Stromal cell of bone marrow (primary cell): ENCODE measurements at places on chromosomes 2 and 18.

DNA sequence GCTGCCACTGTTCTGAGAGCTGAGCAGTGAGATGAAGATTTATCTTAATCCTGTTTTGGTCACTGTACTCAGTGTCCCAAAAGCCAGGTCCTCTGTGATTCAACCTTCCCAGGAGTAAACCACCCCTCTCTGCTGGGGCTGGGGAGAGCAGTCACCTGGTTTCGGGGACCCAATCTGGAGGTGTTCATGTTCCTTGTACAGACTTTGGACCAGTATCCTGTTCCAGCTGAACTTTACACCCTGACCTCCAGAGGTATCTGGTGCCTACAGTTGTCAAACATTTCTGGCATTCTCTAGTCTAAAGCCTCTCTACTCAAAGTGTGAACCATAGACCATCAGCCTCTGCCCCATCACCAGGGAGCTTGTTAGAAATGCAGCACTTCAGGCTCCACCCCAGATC lies 22.1 kb downstream of the CERS6 start:
- no peak for DNase-seq

DNA sequence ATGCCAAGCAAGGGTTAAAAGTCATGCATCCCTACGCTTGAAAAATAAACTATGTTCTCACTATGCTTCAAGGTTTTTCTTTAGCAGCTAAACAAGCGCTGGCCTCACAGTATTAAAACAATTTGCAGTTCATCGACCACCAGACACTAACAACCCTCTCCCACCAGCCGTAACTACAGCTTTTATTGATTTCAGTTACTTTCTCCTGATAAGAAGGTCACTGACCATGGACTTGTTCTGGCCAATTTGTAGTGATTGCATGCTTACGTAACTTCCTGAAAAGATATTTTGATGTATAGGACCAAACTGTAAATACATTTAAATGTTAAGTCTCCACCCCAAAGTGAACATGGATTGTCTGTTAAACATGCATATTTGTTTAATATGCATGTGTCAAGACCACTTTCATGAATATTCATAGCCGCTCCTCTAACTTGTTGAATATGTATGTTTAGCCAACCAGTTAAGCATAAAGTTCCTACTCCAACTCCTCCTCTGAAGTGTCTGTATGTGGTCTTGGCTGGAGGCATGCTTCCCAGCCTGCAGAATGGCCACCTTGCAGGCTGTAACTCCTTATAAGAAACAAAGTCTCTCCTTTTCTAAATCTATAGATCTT lies 1.7 kb upstream of the THOC1 start:
- DNase-seq: no peak

DNA sequence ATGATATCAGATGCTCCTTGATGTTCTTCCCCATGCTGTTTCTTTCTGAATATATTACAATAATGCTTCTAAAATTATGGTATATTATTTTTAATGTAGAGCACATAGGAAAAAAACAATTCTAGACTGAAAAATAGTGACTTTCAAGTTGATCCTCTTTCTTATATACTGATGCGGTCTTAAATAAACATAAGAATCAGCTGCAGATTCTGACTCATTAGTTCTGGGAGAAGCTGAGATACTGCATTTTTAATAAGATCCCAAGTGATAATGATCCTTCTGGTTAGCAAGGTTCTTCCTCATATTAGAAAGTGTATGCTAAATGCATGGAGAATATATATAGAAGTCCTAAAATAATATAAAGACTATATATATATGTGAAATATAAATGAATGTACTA lies 124.9 kb downstream of the XIRP2 start:
- DNase-seq: no peak

GRCh38 chr2:2834105-2834504 lies 503.0 kb upstream of the MYT1L start:
- no peak for DNase-seq

- DNase-seq: no peak
These were observed 5.8 kb upstream of the MARCHF7 start for GRCh38 chr2:159706385-159706980.

- peak; percentile 67 for DNase-seq
These were observed 709 bp downstream of the UGP2 start for GRCh38 chr2:63842149-63843061.

DNA sequence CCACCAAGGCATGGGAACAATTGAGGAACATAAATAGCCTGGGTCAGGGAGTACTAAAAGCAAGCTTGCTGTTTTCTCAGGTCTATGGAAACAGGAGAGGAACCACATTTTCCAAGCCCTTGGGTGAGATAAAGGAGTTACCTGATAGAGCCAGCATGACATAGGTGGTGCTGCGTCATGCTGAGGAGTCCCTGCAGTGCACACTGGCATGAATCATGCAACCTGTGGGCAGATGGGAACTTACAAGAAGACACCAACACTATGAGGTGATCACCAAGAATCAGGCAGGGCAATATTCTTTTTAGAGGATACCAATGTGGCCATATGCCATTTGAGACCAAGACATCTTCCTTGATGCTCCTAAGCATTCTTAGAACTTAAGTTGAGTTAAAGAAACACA lies 531.8 kb downstream of the ZEB2 start:
- no peak for DNase-seq

DNA sequence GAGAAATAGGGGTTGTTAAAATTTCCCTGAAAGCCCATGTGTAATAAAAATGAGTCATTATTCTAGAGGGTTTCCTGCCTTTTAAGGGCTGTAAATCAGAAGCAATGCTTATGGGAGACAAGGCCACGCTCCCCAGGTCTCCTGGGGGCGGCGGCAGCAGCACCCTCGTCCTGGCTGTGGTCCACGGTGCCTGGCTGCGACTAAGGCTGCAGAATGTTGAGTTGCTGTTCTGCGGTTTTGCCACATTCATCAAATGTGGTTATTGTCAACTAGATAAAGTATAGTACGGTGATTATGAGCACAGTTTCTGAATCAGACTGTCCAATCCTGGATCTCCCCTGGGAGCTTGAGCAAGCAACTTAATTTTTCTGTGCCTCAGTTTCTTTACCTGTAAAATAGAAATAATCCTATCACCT lies 11.9 kb upstream of the AGFG1 start:
- no peak for DNase-seq

GRCh38 chr2:205771666-205772065 lies 89.4 kb downstream of the NRP2 start:
- DNase-seq: no peak

DNA sequence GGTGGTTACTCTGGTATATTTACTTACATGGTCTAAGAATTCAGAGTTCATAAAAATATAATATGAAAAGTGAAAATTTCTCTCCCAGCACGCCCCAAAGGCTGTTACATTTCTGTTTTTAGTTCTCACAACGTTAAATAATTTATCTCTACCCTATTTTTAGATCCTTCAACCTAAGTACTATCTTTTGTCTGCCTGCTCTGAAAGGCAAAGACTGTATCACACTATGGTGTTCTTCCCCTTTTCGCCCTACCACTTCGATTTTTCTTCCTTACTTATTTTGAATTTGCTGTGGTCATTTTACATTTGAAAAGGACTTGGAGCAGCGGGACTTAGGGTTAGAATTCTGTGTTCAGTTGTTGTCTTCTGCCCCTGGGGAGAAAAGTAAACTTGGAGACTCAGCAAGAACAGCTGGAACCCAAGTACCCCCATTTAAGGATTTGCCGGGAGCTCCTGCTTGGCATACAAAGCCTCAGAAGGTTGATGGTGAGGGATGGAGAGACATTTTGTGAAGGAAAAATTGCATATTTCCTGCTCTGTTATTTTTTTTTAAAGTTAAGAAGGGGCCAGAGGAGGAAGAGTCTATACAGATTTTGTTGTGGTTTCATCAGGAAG lies 19.0 kb downstream of the ADAM23 start:
- DNase-seq: no peak

GRCh38 chr2:5686068-5686467 lies 6.1 kb upstream of the SOX11 start:
- DNase-seq: no peak

DNA sequence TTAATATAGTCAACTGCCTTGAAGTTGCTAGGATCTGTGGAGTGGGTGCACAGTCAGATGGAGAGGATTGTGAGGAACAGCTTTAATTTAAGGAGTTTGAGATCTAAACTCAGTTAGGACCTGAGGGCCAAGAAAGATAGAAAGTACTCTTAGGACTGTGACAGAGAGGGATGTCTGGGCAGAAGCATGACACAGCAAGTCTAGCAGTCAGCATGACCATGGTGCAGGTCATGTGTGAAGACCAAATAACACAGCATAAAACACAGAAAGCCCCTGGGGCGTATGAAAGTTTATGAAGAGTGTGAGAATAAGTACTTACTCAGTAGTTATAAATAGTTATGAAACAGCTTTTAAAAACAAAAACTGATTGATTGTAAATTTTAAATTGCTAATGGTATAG lies 107.2 kb downstream of the GALNT1 start:
- DNase-seq: no peak

GRCh38 chr2:71824436-71824835 lies 323.2 kb downstream of the CYP26B1 start:
- DNase-seq: no peak

GRCh38 chr2:43407935-43408334 lies 181.5 kb upstream of the ZFP36L2 start:
- DNase-seq: no peak

- peak; percentile 88 for DNase-seq
These were observed 6.8 kb downstream of the WDPCP start for GRCh38 chr2:63581298-63581961.

DNA sequence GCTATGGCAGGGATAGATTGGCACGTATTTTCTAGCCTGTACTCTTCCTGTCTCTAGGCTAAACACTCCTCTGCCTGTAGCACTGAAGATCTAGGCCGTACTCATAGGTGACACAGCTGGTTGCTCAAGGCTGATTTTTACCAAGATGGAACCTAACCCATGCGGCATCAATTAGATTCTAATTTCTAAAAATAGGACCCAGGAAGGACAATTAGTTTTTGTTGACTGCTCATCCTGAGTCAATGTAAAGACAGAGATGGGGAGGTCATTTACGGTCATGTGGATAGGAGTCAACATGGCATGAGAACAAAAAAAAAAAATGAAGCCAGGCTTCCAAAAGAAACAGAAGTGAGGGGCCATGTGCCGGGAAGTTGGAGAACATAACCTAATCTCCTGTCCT lies 360.7 kb upstream of the ETAA1 start:
- no peak for DNase-seq

DNA sequence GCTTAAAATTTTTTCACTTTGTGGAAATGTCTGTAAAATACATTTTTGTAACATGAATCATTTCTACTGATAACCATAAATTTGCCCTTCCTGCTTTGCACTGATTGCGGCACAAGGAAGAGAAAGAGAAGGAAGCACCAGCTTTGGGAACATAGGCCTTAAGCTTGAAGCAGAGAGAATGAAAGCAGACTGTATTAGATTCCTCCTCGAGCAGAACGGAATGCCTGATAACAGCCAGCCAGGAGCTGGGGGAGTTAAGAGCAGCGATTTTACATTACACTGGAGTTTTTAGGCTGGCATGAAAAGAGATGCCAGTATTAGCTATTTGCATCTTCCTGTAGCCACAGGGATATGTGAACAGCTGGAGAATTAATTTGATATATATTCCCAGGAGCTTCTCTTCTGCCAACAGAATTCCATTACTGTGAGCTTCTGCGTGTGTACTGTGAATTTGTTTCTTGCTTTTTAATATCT lies 33.5 kb downstream of the CRIM1 start:
- DNase-seq: no peak

- no peak for DNase-seq
These were observed 2.5 kb downstream of the ARMC9 start for GRCh38 chr2:231200805-231201474.

- no peak for DNase-seq
These were observed 135.4 kb upstream of the PIEZO2 start for GRCh38 chr18:11284811-11285210.

DNA sequence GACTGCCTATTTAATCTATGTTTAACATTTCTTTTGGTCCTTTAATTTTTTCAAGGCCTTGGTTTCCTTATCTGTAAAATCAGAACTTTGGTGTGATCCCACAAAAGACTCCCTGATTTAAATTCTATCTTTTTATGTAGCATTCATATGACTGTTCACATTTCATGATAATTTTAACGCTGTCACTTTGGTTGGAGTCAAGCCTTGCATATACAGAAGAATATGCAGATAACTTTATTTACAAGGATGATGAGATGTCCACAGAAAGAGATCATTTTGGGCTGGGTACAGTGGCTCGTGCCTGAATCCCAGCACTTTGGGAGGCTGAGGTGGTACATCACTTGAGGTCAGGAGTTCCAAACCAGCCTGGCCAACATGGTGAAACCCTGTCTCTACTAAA lies 38.4 kb upstream of the SOS1 start:
- DNase-seq: no peak

DNA sequence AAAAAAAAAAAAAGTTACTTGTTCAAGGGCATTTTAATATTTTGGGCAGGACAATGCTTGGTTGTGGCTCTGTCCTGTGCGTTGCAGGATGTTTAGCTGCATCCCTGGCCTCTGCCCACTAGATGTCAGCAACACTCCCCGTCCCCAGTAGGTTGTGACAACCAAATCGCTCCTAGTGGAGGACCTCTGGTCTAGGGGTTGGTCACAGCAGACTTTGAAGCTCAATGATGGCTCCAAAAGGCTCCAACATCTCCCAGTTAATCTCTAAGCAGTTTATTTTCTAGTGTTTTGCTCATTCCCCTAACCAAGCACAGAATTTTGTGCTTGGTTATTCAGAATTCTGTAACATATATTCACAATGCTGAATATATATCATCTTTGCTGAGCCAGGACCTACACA lies 67.0 kb downstream of the CHRNA1 start:
- peak; percentile 29 for DNase-seq

GRCh38 chr2:202815548-202816360 lies 55.8 kb downstream of the ICA1L start:
- DNase-seq: no peak

- no peak for DNase-seq
These were observed 106.3 kb upstream of the SEC11C start for GRCh38 chr18:59033359-59033758.

DNA sequence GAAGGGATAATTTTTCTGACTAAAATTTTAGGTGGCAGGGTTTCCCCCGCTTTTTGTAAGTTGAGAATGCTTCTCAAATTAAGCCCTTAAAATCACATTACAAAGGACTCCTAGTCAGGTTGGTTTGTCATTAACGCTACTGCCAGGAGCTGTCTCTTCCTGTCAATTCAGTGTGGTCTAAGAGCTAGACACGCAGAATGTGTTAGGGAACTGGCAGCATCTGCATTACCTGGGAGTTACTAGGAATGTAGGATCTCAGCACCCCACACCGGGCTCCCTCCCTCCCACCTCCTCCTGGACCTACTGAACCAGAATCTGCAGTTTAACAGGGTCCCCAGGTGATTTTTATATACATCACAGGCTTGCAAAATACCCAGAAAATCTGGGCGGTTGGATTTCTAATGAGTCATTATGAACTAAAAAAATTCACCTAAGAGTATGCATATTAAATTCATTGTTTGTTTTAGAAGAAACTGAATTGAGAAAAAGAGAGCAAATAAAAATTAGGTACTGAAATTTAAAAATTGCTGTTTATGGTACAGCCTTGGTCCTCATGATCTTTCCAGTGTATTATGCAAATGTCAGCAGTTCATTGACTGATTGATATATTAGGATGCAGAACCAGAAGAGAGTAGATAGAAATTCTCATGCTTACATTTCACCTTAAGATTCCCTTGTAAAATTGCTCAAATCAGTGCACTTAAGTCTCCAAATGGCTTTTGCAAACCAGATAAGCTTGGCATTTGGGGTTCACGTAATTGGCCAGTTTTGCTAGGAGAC lies 130.9 kb upstream of the ITGA6 start:
- DNase-seq: no peak
